ENCODE measurements at places on chromosomes 3 and 15.

DNA sequence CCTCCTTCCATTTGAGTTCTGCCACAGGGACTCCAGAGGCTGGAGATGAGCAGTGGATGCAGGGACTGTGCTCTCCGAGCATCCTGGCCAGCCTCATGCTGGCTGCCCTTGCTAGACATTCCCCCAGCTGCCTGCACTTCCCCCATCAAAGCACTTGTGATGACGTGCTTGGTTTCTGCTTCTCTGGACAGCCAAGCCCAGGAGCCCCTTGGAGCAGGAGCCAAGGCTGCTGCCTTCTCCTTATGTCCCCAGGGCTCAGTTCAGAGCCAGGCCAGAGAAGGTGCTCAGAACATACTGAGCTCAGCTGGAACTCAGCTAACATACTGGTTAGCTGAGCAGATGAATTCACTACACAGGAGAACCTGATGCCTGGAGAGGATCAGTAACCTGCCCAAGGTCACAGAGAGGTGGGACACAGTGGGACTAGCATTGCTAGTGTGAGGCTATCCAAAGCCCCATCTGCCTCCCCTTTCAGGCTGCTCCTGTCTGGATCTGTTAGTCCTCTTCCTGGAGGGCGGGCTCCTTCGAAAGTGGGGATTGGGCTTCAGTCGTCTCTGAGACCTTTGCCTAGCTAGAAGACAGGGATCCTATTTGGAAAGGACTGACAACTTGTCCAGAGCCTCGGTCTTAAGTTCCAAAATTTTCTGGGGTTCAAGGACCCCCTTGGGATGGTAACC lies 4.3 kb downstream of the PCBP4 start:
- DNase-seq = no peak

DNA sequence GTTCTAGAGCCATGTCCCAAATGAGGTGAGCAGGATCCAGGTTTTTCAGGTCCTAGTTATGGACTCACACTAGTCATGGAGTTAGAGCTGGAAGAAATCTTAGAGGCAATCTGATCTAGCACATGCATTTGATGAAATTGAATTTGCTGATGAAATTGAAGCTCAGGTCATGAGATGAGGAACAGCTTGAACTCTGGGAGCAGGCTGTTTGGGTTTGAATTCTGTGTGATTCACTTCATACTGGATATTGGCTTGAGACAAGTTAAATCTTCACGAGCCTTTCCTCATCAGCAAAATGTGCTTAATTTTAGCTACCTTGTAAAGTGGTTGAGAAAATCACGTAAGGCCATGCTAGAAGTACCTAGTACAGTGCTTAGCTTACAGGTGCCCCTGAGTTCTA lies 33.5 kb upstream of the PARL start:
- no peak for DNase-seq

DNA sequence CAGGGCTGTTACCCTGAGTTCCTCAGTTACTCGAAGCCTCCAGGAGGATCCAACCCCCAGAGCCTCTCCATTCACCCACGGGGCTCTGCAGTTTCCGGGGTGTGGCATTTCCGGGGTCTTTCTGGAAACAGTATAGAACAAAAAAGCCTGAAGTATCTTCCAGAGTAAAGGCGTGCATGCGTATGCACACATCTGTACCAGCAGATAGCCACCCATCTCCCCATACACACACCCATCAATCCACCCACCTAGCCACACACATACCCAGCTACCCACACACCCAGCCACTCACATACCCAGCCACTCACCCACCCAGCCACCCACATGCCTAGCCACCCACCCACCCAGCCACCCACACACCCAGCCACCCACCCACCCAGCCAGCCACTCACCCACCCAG lies 2.9 kb upstream of the DNAJB8 start:
- no peak for DNase-seq

- no peak for DNase-seq
Measured at GRCh38 chr3:122572940-122573412, 4.5 kb upstream of the PARP15 start.

- no peak for DNase-seq
Measured at GRCh38 chr3:169774186-169774585, 990 bp downstream of the MYNN start.

DNA sequence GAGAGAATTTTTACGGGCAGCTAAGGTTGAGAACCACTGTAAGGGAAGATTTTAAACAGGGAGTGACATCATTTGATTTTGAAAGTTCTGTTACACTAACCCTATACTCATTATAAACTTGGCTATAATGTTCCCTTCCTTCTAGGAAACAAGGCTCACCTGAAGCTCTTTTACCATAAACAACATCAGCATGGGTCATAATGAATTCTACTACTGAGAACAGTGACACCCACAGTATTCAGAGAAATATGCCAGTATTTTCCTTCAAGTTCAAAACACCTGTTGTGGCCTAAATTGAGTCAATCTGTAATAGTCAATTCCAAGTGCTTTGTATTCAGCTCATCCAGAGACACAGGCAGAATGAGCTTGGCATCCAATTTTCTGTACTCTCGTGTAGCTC lies 175.3 kb upstream of the STT3B start:
- DNase-seq = no peak

- no peak for DNase-seq
Measured at GRCh38 chr15:26873846-26874245, 7.0 kb downstream of the GABRA5 start.

- no peak for DNase-seq
Measured at GRCh38 chr3:100269410-100270214, 8.8 kb downstream of the TBC1D23 start.

GRCh38 chr3:99895703-99896441 lies 78.2 kb downstream of the CMSS1 start:
- DNase-seq = no peak

DNA sequence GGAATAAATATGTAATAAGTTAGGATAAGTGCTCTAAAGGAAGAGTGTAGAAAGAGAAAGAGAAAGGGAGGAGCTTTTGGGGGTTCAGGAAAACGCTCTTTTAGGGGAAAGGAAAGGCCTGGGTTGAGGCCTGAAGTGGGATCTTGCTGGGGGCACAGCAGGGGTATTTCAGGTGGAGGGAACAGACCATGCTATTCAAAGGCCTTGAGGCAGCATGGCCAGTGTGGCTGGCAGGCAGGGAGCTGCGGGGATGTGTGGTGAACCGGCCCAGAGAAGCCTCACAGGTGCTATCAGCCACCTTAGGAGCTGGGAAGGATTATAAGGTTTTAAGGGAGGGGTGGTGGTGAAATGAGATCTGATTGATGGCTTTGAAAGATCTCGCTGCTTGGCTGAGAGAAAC lies 66.6 kb downstream of the LINGO1 start:
- no peak for DNase-seq

DNA sequence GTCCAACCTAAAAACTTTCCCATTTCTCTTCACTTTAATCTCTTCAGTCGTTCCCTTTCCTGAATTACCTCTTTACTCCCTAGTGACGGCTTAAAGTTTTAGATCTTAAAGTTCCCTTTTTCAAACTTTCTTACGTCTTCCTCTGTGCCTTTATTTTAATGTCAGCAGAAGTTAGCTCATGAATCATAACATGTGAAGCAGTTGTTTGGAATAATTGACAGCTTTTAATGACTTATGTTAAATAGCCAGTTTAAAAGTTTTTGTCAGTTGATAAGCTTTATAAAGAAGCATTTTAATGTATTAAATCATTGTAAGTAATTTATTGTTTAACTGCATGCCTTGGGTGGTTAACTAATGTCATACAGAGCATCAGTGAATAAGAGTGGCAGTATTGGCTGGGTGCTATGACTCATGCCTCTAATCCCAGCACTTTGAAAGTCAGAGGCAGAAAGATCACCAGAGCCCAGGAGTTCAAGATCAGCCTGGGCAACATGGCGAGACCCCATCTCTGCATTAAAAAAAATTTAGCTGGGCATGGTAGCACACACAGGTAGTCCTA lies 33.9 kb downstream of the PIK3CA start:
- no peak for DNase-seq

- no peak for DNase-seq
Measured at GRCh38 chr3:161230621-161231171, 9.6 kb downstream of the NMD3 start.

- no peak for DNase-seq
Measured at GRCh38 chr3:192299921-192300320, 427.4 kb downstream of the FGF12 start.

DNA sequence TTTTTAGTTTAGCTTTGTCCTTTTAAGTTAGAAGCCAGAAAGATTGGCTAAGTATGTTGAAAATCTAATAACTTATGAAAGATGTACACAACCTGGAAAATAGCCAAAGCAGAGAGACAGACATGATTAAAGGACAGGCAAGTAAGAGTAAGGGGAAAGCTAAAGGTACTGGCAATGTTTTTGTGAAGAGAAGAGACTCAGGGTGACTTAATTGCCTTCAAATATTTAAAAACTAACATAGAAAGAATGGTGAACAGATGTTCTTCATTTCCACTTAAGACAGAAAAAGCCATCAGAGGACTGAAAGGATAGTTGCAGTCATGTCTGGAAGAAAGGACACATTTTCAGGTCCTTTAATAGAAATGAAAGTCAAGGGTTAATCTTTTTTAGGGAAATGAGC lies 68.8 kb downstream of the ZNF385D start:
- no peak for DNase-seq

- no peak for DNase-seq
Measured at GRCh38 chr15:34065941-34066340, 26.9 kb upstream of the AVEN start.

- DNase-seq = no peak
Measured at GRCh38 chr3:195714380-195715011, 6.3 kb upstream of the MUC20 start.

GRCh38 chr3:158452334-158452733 lies 118.7 kb upstream of the MLF1 start:
- DNase-seq = no peak

GRCh38 chr3:151268267-151269235 lies 9.8 kb downstream of the P2RY14 start:
- DNase-seq = no peak

- no peak for DNase-seq
Measured at GRCh38 chr3:143885780-143886427, 37.6 kb upstream of the SLC9A9 start.

DNA sequence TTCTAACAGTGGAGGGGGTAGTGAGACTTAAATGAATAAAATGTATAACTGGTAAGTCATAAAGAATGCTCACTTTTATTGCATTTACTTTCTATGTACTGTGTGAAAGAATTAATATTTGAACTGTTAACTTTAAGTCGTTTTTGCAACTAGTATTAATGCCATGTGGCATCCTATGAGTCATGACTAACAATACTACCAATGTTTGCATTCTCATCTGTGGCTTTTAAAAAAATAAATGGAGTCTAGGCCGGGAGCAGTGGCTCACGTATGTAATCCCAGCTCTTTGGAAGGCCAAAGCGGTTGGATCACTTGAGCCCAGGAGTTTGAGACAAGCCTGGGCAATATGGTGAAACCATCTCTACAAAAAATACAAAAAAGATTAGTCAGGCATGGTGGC lies 5.2 kb downstream of the C3orf49 start:
- DNase-seq = no peak

Data from esophagus squamous epithelium (tissue), 5 donors.